Activated naive CD4-positive, alpha-beta T cell (primary cell): ENCODE measurements at places on chromosomes 1 and 21.

DNA sequence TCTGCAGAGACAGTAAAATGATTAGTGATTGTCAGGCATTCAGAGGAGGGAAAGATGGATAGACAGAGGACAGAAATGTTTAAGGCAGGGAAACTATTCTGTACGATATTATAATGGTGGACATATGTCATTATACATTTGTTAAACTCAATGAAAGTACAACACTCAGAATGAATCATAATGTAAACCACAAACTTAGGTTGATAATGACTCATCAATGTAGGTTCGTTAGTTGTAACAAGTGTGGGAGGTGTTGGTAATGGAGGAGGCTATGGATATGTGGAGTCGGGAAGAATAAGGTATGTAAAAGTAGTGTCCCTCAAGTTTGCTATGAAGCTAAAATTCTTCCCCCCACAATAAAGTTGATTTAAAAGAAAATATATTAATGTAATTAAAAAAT, 455.0 kb downstream of the BRINP3 start:
- no peak for DNase-seq

GRCh38 chr1:227447531-227447990, 115.8 kb upstream of the ZNF678 start:
- DNase-seq: no peak

- DNase-seq: no peak
Measured at GRCh38 chr1:53155534-53155933, 13.1 kb upstream of the SLC1A7 start.

- DNase-seq: no peak
Measured at GRCh38 chr1:25992689-25993171, 5.1 kb downstream of the PAFAH2 start.

GRCh38 chr1:169250795-169251194, 116.8 kb downstream of the NME7 start:
- no peak for DNase-seq

DNA sequence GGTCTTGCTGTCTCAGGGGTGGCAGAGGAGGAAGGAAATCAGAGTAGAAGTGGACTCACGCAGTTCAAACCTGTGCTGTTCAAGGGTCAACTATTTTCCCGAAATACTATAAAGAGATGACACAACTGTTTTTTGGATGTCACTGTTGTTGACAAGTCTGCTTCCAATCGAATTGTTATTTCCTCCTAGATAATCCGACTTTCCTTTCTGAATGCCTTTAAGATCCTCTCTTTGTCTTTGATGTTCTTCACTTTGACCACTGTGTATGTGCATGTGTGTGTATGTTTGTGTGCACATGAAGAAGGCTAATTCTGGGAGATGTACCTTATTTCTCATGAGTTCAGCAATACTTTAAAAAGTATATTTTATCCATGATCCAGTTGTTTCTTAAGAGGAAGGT, 21.6 kb downstream of the PADI4 start:
- no peak for DNase-seq

- no peak for DNase-seq
Measured at GRCh38 chr1:165560883-165561656, 17.3 kb downstream of the LRRC52 start.

GRCh38 chr1:232142403-232143314, 487.3 kb downstream of the SIPA1L2 start:
- no peak for DNase-seq

- no peak for DNase-seq
Measured at GRCh38 chr1:17822741-17823426, 67.8 kb downstream of the ACTL8 start.

GRCh38 chr1:239550178-239550577, 163.8 kb downstream of the CHRM3 start:
- DNase-seq: no peak

- no peak for DNase-seq
Measured at GRCh38 chr1:38064197-38064903, 17.8 kb upstream of the POU3F1 start.

GRCh38 chr1:5615076-5615475, 377.1 kb downstream of the NPHP4 start:
- no peak for DNase-seq

DNA sequence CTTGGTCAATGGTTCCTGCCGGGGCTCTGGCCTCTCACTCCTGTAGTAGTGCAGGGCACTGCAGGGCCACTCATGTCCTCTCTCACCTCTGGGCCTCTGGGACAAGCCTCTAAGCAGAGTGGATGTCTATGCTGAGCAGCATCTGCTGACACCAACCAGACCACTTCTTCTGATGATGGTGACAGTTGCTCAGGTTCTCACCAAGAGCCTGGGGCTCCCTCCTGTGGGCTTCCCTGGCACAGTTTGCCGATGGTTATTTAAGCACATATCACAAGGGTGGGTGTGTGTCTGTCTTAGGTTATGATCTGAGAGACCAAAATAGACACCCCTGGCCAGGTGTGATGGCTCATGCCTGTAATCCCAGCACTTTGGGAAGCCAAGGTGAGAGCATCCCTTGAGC, 17.4 kb upstream of the GPR137B start:
- no peak for DNase-seq

- DNase-seq: no peak
Measured at GRCh38 chr1:44236490-44237272, 23.4 kb downstream of the DMAP1 start.

- no peak for DNase-seq
Measured at GRCh38 chr1:203229471-203230135, at the start of gene CHIT1. TSS of gene CHIT1 (minus strand) at chr1:203229673. CDS start at chr1:203229636, 37 bp downstream.

GRCh38 chr21:34910396-34910795, 138.7 kb downstream of the RUNX1 start:
- no peak for DNase-seq

- no peak for DNase-seq
Measured at GRCh38 chr1:155307247-155307740, 1.4 kb upstream of the FDPS start.

- DNase-seq: no peak
Measured at GRCh38 chr1:172446547-172446946, 2.7 kb upstream of the PIGC start.

GRCh38 chr1:19310061-19310460, 1.9 kb downstream of the AKR7A2 start:
- no peak for DNase-seq

- DNase-seq: no peak
Measured at GRCh38 chr1:203059485-203059884, 26.3 kb downstream of the MYOG start.

GRCh38 chr1:110482662-110483307, 31.8 kb downstream of the PROK1 start:
- no peak for DNase-seq

DNA sequence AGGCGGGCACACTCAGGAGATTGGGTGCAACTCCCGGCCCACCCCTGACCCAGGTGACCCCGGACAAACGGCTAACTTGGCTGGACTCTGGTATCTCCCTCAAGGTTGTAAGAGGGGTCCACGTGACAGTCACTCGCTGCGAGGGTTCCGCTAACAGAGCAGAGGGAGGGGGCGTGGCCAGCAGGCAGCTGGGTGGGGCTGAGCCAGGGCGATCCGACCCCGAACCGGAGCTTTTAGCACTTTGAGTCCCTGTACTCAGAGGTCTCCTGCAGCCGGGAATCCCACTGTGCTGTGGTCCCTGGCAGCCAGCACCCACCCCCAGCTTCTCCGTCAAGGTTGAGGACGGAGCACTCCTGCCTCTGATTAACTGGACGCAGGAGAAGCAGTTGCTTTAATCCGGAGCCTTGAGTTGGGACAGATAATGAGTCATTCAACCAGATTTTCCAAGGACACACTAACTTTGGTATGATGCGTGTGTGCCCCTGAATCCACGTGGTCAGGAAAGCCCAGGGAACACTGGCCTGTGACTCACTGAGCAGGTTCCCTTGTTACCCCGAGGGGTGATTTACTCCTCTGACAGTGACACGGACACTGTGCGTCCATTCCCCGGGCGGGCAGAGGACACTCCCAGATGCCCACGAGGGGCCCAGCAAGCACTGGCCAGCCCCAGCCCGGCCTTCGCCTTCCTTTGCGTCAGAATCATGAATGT, 16.8 kb downstream of the TRPM2 start:
- DNase-seq: no peak

GRCh38 chr1:54798769-54799641, 2.1 kb downstream of the TTC22 start:
- DNase-seq: no peak

- no peak for DNase-seq
Measured at GRCh38 chr1:9798236-9799130, 25.3 kb downstream of the CLSTN1 start.

GRCh38 chr1:86380257-86380861, 15.8 kb downstream of the ODF2L start:
- no peak for DNase-seq

GRCh38 chr1:163440090-163440489, 118.3 kb downstream of the NUF2 start:
- DNase-seq: no peak

GRCh38 chr1:46526013-46526690, 25.3 kb downstream of the KNCN start:
- DNase-seq: no peak

DNA sequence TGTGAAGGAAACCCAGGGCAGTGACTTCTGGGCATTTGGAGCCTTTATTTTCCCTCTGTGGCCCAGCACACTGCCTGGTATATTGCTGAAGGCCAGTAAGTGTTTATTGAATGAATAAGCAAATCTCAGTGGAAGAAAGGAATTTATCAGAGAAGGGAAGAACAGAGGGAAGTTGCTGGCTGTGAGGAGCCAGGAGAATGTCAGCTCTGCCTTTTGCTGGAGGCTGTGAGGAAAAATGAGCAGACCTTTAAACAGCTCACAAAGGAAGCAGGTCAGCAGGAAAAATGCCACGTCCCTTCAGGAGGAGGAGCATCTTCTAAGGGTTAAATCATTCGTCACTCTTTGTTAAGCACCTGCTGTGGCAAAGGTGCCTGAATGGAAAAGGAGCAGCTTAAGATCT, 75.9 kb downstream of the GIPC2 start:
- DNase-seq: no peak

GRCh38 chr1:54362881-54363340, 43.3 kb downstream of the SSBP3 start:
- DNase-seq: no peak

- no peak for DNase-seq
Measured at GRCh38 chr1:38640371-38640770, 219.2 kb downstream of the RRAGC start.

DNA sequence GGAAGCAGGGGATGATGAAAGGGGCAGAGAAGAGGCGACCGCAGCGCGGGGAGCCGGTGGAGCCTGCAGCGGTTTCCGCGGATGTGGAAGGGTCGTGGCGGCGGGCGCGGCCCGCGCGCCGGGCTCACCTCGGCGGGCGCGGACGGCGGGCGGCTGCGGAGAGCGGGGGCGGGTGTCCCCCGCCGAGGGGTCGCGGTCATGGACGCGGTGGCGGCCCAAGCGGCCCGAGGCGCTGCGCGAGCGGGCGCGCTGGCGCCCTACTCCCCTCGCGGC, 572 bp downstream of the LPGAT1 start:
- DNase-seq: no peak
